Activated CD4-positive, alpha-beta T cell treated with anti-CD3 and anti-CD28 coated beads, Interleukin-2, amount 10 ng/mL, durations not matched to agents 7 days and 5 days (primary cell): ENCODE measurements at places on chromosomes 1 and 21. TPM values are rescaled to one million over a fixed set of nuclear protein-coding genes. Genes with fewer than 3 reads are reported as not detected.

- DNase-seq, result no peak
Observed at GRCh38 chr1:154923695-154924094, 12.8 kb downstream of the PMVK start.

DNA sequence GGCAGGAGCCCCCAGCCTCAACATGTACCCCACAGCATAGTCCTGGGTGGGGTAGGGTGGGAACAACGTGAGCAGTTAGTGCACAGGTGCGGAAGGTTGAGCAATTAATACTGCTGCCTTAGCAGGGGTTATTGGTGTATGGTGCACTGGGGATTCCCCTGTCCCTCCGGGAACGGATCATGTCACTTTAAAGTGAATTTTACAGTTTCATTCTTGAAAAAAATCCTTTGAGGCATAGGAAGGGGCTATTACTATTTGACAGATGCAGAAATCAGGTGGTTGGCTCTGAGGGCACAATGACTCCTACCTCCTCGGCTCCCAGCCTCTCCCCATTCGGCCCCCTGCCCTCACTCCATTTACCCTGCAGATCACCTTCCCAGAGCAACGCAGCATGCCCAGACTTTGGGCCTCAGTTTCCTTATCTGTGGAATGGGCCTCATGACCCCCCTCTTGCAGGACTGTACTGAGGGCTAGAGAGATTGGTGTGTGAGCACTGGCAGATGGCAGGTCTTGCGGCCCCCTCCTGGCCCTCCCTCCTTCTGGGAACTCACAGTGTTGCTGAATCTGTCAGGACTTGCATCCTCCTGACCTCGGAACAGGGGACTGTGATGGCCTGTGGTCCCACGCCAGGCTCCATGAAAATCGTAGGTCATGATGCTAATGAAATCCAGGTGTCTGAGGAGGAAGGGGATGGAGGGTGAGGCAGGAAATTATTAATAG, 5.1 kb upstream of the MYBPH start:
- no peak for DNase-seq

DNA sequence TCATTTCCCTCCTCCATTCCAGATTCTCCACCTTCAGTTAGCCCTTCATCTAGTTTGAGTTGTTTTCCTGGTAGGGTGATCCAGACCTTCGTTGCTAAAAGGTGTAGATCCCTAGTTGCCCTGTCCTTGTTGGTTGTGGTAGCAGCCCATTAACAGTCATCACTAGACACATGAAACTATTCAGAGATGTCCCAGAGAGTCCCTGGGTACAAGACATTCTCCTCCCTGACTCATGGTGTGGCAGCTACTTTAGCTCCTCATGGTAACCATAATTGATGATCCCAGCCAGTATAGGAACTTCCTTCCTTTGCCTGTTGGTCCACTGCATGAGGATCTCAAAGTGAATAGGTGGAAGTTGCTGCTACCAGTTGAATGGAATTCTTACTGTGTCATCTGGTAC, 6.0 kb upstream of the SH2D2A start:
- DNase-seq, result no peak

DNA sequence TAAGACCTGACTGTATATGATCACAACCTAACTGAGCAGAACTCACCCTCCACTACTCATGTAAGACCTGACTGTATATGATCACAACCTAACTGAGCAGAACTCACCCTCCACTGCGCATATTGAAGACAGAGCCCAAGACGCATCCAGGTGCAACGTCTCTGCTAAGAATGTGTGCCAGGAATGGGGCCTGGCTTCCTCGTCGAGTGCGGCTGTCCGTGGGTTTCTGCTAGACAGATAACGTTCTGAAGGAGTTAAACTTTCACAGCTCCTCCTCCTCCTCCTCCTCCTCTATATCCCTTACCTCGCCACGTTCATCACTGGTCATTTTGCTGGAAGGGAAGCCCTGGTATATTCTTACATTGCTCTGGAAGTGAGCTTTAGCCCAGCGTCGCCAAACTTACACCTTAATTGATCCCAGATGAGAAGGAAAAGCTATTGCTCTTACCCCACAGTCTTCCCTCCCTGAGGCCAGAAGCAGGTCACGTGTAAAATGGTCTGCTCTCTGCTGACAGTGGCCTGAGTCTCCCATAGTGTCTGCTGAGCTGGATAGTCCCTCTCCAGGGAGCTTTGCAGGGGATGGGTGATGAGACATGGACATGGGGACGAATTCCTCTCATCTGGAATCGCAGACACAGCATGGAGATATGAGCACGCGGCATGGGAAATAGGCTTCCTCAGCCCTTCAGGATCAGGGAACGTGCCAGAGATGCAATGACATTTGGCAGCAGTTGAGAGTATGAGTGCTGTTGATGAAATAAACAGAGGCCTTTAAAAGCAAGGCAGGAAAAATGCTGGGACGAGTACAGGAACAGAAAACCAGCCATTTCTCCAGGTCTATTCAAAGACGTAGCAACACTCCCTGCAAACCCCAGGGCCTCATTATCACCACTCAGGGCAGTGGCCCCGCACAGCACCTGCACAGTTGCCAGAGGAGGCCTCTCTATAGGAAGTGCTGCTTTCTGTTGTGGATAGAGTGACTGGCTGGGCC, 528.1 kb downstream of the KIF26B start:
- no peak for DNase-seq

GRCh38 chr1:219587401-219587800, 25.5 kb downstream of the ZC3H11B start:
- DNase-seq, result no peak

DNA sequence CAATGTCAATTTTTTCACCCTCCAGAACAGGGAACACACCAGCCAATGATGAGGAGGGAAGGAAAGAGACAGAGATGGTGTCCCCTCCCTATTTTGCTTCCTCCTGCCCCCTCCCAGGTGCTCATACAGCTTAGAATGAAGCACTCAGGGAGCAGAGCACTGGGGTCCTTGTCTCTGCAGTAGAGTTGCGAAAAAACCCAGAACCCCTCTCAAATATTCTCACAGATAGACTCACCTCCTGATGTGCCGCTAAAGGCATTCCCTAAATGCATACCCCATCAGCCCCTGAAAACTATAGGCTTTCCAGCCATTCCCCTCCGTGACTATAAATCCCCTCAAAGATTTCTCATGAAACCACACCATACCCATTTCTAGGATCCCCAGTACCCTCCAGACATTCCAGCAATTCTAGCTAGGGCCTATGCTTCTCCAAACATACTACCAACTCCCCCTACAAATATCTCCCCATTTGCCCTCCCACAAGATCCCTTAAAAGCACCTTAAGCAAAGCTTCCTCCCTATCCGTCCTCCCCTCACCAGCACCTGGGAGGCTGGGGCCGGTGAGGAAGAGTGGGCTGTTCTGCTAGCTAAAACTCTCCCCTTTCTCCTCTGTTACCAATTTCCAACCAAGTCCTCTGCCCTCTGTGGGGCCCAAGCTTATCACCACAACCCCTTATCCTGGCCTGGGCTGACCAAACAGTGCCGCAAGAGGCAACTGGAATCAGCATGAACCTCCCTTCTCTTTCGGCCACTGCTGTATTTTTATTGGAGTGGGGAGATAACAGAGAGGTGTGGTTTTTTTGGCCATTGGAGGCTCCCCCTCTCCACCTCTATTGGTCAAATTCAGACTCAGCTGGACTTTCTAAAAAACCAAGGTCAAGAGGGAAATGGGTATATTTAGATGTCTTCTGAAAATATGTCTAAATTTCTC, 54.7 kb downstream of the RHBG start:
- DNase-seq, result no peak

DNA sequence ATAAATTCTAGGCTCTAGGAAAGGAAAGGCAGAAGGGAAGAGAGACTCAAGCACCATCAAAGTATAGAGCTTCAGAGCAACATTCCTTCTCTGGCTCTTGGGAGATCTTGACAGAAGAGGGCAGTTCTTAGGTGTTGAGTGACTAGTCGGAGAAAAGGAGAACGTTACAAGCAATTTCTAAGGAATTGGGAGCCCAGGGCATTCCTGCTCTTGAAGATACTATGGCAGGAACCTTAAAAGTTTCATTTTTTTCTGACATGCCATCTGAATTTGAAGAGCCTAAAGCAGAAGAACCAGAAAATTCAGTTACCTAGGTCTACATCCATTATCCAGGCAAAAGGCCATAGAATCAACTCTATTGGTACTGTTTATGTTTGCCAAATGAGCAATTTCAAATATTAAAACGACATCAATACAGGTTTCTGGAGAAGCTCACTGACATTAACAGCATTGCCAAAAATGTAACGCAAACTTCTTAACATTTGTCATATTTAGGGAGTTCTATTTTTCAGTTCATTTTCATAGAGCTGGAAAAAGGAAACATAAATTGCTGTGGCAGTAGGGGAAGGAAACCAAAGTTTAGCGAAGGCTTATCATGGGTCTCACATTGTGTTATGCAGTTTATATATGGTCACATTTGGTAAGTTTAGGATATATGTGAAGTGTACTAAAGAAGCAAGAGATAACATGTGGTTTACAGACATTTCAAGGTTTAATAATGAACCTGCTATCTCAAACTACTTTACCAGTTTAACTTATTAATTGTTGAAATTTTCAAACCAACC, 210.1 kb upstream of the NRIP1 start:
- no peak for DNase-seq

DNA sequence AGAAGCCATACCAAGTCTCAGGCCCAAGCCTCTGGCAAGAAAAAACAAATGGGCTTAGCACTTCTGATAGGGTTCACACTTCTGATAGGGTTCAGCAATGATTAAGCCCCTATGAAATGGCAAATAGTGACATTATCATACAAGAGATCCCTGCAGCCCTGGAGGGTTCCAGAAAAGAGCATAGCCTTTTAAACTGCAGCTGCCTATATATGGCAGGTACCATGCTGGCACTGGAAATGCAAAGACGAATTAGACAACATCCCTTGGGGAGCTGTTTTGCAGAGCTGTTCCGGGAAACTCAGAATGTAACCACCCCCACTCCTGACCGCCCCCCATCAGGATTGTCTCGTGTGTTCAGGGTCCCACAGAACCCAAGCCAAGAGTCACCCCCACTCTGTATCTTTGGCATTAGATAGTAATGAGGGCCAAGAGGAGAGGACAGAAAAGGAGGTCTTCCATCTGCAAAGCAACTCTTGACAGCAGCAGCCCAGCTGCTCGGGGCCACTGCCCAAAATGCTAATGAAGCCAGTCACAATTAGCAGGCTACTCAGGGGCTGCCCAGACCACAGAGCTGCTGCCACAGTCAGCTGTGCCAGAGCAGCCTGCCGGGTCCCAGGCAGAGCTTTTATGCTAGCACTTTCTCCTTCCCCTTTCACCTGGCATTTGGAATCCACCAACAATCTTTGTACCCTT, 50.9 kb downstream of the ITPKB start:
- DNase-seq, result no peak

GRCh38 chr1:213041443-213041842, 9.6 kb upstream of the RPS6KC1 start:
- no peak for DNase-seq

- DNase-seq, result no peak
Observed at GRCh38 chr1:55426619-55427018, 211.5 kb upstream of the USP24 start.

DNA sequence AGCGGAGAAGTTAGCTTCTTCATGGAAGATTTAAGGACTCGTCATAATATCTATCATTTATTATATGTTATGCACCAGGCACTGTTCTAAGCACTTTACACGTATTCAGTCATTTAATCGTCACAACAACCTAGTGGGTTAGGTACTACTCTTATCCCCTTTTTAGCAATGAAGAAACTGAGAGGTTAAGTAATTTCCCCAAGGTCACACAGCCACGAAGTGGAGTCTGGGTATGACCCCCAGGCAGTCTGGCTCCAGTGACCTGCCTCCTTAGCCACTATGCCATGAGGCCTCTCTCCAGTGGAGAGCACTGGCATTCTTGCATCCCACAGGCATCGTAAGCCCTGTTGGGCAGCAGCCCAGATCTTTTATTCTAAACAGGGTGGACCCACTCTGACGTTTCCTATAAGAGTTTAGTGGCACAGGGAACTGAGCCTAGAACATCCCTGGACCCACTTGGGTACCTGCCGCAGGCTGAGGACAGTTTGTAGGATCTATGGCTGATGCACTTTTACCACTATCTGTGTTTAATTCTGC, 123.0 kb downstream of the NAV1 start:
- DNase-seq, result no peak

DNA sequence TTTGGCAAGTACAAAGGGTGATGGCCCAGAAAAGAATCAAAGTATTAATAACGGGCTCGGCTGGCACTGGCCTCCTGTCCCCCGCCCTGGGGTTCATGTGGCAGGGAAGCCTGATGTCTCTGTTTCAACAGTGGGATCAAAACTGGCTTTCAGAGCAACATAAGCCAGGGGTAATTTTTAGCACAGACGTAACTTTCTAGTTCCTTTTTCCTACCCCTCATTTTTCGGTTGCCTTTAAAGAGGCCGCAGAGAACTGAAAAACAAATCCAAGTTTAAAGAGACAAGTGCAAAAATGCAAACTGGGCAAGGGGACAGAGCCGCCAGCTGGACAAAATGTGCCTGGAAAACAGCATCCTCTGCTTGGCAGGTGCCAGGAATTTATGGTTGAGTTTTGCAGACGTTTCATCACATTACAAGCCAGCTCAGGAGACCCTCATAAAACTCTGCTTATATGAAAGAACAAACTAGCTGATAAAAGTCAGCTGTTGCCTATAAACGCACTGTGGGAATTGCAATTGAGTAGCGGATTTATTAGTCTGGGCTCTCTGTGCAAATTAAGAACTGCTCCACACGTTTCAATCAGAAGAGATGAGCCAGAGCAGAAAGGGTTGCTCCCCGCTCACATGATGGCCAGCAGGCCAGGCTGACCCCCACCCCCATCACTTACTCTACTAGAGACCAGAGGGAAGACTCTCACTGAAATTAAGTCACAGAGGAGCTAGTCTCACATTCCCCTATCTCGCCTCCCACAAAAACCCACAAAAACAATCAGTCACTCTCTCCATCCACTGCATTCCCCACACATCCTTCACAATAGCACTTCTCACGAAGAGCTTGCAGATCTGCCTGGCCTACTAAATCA, 15.8 kb upstream of the CDCA8 start:
- no peak for DNase-seq

- DNase-seq, result no peak
Observed at GRCh38 chr1:225844236-225845061, 34.5 kb downstream of the EPHX1 start.

DNA sequence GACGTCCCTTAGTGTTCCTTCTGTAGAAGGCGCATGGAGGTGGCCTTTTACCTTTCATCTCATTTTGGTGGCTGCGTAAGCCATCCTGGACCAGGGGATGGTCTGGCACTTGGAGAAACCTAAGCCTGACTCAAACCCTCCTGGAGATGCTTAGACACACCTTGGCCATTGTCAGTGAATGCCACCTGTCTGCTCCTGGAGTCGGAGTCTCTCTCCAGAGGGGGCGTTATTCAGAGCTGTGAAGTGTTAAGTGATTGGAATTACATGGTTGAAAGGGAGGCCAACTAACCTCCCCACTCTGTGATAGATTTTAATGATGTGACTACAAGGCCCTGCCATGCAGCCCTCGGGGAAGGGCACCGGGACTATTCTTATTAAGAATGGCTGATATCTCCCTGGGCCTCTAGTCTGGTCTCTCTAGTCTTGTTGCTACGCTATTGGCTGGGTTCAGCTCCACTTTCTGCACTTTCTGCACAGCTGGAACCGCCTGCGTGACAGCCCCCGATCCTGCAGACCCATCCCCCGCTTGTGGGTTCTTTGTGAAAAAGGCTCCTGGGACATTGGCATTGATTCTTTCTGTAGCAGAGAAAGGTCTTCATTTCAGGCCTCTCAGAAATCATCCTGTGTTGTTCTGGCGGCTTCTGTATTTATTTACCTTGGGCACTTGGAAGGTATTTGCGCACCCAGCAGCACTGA, 4.2 kb downstream of the RASSF5 start:
- no peak for DNase-seq

GRCh38 chr21:42695697-42696380, 42.4 kb downstream of the PDE9A start:
- no peak for DNase-seq

The GLRX2 gene
- total RNA-seq, result 19.5 TPM

The NGF gene
- total RNA-seq, result not detected

The ORC1 gene
- 36.7 TPM for total RNA-seq

The EPHB2 gene
- 0.08 TPM for total RNA-seq

The ANGPTL3 gene
- not detected for total RNA-seq
